Type B pancreatic cell (in vitro differentiated cells): ENCODE measurements at places on chromosomes 3 and 15. TPM values are rescaled to one million over a fixed set of nuclear protein-coding genes. Genes with fewer than 3 reads are reported as not detected.

The GOLGA8J gene
- not detected in 2 replicates for total RNA-seq

The SOX14 gene
- total RNA-seq = 0.29 and 0.62 TPM in 2 replicates

GRCh38 chr3:141945726-141946485 is 69.5 kb downstream of the ATP1B3 start:
- no peak for DNase-seq

The TTLL13 gene
- 0.58 TPM in 1 of 2 replicates, not detected in the other for total RNA-seq

- no peak for DNase-seq
Measured at GRCh38 chr15:24943361-24943760, 11.4 kb upstream of the SNRPN start.

DNA sequence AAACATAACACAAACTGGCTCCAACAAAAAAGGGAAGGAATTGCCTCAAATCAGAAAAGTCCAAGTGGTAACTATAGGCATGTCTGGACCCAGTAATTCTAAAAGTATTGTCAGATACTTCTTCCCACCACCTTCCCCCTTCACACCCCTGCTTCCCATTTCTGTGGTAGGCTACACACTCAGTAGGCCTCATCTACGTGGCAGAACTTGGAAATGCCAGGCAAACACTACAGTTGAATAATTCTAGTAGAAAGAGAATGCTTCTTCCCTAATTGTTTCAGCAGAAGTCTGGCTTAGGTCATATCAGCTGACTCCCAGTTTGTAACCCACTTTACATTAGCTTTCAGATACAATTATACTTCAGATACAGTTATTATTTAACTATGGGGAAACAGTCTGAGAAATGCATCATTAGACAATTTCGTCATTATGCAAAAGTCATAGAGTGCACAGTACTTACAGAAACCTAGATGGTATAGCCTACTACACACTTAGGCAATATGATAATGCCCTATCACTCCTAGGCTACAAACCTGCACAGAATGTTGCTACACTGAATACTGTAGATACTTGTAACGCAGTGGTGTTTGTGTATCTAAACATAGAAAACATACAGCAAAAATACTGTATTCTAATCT is 6.4 kb downstream of the SETMAR start:
- no peak for DNase-seq

- DNase-seq = no peak
Measured at GRCh38 chr3:31815006-31815405, 166.1 kb downstream of the OSBPL10 start.

DNA sequence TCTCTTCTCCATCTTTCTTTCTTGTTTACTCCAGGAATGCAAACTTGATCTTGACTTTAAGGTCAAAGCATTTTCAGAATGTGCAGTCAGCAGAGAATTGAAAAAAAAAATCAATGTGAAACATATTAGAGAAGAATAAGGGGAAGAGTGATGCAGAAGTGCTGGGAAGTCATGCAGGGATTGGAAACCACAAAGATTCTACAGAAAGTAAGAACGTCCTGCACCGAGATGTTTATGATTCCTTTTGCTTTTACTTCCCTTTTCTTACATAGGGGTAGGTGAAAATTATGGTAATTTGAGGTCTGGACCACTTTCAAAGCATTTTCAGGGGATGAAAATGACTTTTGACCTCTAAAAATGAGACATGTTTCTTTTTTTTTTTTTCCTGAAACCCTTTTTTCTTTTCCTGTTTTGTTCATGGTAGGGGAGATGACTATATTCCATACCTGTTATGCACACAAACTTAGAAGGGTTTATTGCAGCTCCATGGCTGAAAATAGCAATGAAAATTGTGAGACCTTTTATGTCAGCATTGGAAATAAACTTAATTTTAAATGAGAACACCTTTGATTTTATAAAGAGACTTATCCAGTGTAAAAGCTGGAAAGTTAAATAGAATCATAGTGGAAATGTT is 623.5 kb upstream of the TBL1XR1 start:
- DNase-seq = no peak

DNA sequence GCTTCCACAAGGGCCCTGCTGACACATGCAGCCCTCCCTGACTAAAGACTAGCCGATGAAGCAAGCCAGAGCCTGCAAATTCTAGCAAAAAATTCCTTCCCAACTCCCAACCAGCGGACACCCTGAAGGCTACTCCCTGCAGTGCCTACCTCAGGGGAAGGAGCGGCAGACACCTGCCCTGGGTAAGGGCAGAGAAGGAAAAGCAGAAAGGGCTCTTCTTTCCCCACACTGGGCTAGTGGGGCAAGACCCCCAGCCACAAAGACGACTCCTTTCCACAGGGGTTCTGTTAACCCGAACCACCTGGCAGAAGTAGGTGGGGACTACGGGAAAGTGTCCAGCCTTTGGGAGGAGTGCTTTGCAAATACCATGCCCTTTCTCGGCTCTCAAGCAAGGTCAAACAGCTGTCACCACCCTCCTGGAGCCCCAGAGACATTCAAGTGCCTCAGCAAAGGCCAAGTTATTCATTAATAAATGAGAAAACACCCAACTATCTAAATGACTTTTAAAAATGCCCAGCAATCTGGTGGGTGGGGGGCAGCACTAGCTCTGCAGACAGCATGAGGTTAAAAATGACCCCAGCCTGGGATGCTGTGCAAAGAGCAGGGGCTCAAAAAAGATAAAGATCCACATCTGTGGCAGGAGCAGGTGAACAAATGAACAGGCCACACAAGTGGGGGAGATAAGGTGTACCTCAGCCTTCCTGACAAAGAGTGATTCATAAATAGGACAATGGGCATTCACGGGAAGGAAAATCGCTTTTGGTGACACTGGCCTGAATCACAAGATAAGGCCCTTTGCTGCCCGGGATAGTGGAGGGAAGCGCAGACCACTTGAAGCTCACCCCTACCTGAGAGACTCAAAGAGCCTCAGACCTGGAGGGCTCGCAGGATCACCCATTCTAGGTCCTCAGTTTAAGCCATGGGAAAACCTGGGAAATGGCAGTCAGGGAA is 33.0 kb downstream of the CCDC12 start:
- DNase-seq = no peak

The ZNF148 gene
- total RNA-seq = 46.4 and 47.3 TPM in 2 replicates

GRCh38 chr3:128494367-128494650 is 1.3 kb upstream of the GATA2 start:
- peak; percentile 16 for DNase-seq

GRCh38 chr3:147423798-147424580 is 14.8 kb downstream of the ZIC1 start:
- DNase-seq = peak; percentile 73

GRCh38 chr3:121786485-121786884 is 36.9 kb upstream of the GOLGB1 start:
- DNase-seq = no peak

DNA sequence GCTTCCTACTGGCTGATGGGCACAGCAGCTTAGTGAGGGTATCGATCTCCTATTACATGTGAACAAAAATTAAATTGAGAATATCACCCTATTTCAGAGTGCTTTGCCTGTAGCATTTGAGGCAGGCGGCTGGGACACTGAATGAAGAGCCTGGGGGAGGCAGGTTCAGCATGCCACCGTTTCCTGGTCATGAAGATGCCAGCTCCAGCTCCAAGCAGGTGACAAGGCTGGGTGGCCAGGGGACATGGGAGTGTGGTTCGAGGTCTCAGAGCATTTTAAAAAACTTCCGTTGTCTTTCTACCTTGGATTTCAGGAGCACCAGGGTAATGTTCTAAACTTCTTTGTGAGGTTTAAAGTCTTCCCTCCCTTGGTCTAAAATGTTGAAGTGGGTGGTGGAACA is 158.2 kb downstream of the RPLP1 start:
- no peak for DNase-seq

- DNase-seq = no peak
Measured at GRCh38 chr3:159280386-159281191, 478.7 kb downstream of the MFSD1 start.

DNA sequence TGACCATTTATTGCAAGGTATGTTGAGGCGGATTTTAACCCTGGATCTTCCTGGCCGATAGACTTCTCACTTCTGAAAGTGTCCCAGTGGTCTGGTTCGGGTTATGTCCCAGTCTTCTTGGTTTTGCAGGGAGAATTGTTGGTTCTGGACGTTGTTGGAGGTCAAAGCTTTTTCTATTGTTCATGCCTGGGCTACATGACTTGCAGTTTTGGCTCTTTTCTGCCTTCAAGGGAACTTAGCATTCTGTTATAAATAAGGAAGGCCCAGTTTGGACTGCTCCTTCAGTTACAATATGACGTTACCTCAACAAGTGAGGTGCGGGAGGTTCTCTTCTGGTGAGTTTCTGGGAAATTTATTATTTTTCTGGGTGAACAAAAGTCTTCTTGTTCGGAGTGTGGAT is 614.3 kb downstream of the DIPK2A start:
- DNase-seq = no peak

GRCh38 chr3:196219194-196219969 is 3.0 kb downstream of the SLC51A start:
- peak; percentile 60 for DNase-seq

DNA sequence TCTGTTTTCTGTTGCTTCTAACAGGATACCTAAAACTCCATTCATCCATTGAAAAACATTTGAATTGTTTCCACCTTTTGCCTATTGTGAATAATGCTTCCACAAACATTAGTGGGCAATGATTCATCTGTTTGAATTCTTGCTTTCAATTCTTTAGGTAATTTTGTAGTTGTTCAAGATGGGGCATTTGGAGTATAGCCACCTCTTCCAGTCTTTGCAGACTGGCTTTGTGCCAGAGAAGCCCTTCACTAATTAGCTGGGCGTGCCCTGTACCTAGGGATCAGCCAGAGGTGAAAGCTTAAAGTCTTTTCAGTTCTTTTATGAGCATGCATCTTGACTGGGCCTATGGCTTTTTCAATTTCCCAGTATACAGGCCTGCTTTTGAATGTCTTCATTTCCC is 10.9 kb downstream of the RTP1 start:
- no peak for DNase-seq

DNA sequence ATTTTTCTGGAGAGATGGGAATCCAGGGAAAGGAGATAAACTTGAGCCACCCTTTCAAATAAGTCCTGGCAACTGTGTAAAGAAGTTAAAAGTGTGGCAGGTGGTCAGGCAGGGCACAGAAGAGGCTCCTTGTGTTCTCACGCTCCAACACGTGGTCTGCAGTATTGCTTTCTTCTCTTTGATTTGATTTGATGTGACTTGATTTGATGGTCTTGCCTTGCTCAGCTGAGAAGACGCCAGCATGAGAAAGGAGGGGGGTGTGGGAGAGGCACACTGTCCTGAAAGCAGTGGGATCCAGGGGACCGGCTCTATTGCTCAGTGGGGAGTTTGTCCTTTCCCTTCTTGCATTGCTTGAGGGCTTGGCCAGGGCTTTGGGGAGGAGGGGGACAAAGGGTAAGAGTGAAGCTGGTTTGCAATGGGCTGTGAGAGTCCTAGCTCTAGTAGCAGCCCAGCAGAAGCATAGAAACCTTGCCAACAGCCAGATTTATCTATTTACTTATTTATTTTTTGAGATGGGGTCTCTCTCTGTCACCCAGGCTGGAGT is 25.7 kb upstream of the NEO1 start:
- DNase-seq = no peak

- no peak for DNase-seq
Measured at GRCh38 chr15:39127925-39128617, 452.8 kb upstream of the THBS1 start.

DNA sequence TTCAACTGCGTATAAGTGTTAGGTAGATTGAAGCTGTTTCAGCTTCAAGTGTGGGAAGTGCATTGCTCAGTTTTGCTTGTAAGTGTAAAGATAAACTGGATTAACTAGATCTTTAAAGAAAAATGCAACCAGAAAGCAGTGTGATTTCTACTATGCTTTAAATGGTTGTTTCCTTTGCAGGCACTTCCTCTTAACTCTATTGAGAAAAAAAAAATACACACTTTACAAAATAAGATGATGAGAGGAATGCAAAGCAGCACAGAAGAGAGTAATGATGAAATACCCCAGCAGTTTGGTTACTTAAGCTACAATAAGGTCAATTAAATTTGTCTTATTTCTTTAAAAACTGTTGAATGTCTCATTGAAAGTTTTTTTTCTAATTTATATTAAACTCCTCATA is 40.8 kb downstream of the DPH6 start:
- no peak for DNase-seq

DNA sequence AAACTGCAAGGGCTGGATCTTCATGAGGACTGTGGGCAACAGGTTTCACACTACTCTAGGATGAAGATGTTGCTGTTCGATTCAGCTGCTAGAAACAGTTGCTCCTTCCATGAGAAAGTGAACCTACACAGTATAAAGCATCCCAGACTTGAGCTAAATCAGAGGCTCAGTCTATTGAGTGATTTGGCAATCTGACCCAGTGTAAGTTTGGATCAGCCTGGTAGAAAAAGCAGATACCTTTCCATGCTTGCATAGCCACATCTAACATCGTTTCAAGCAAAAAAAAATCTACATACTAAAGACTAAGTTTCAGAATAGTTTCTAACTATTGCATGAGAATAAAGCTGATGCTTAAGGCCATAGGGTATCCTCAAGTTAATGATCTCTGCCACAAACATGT is 4.6 kb downstream of the UQCC5 start:
- no peak for DNase-seq

- DNase-seq = peak; percentile 81
Measured at GRCh38 chr3:192727032-192727847, at the start of gene FGF12. FGF12 (minus strand) TSS chr3:192727541.

The MASP1 gene
- 1.6 and 1.7 TPM in 2 replicates for total RNA-seq

- no peak for DNase-seq
Measured at GRCh38 chr15:56916825-56917477, 1.5 kb upstream of the TCF12 start.

- DNase-seq = no peak
Measured at GRCh38 chr3:186810336-186810996, 4.2 kb upstream of the RFC4 start.

The SENP8 gene
- total RNA-seq = 4.9 and 6.1 TPM in 2 replicates

The FEZF2 gene
- 0.24 TPM in 1 of 2 replicates, not detected in the other for total RNA-seq

DNA sequence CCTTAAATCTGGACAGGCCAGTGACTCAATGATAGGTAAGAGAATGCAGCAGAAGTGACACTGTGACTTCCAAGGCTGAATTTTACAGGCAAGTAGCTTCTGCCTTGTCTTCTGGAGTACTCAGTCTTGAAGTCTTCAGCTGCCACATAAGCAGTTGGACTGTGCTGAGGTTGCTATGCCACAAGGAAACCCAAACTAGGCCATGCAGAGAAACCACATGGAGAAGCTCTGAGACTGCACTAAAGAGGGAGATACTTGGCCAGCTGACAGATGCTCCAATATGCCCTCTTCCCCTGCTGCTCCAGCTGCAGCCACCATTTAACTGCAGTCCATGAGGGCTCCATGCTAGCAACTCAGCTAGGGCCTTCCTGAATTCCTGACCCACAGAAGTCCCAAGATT is 119.4 kb upstream of the GADL1 start:
- DNase-seq = no peak

The KCNAB1 gene
- total RNA-seq = 4.0 and 6.1 TPM in 2 replicates
